Activated CD4-positive, alpha-beta memory T cell treated with anti-CD3 and anti-CD28 coated beads for 36 hours (primary cell): ENCODE measurements at places on chromosomes 1 and 21. TPM values are rescaled to one million over a fixed set of nuclear protein-coding genes. Genes with fewer than 3 reads are reported as not detected.

GRCh38 chr1:30838996-30839395 lies 69.6 kb downstream of the SDC3 start:
- no peaks in the 10 kb centered on the region for H3K36me3 ChIP-seq
- no peak overlapping the region for H3K27ac ChIP-seq
- H3K4me1 ChIP-seq = no peaks in the 10 kb centered on the region
- peaks cover 17% of the 10 kb centered on the region for H3K27me3 ChIP-seq

- peak; percentile 68 for DNase-seq
- H3K27ac ChIP-seq = no peak overlapping the region
- peaks cover 9% of the 10 kb centered on the region for H3K4me1 ChIP-seq
- H3K4me3 ChIP-seq = no peak overlapping the region
- H3K36me3 ChIP-seq = no peaks in the 10 kb centered on the region
Measured at GRCh38 chr1:108107658-108108057, 92.5 kb downstream of the SLC25A24 start.

DNA sequence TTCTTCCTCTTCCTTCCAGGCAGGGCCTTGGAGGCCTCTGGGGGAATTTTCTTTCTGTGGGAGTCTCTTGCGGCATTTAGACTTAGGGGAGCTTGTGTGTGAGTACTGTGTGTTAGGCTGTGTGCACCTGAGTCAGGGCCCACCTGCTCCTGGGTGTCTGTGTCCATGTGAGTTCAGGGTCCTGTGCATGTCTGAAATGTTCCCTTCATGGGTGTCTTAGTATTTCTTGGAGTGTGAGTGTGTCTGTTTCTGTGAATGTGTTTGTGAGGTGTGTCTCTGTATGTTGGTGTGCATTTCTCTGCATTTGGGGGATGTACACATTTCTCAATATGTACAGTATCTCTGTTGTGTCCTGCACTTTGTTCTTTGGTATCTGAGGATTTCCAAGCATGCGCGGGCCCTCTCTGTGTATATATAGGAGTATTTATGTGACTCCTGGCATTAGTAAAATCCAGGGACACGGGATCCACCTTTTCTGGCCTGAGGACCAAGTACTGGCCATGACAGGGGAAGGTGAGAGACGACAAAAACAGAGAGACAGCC lies 2.4 kb downstream of the TFAP2E start:
- peaks cover 22% of the 10 kb centered on the region for H3K4me1 ChIP-seq
- H3K36me3 ChIP-seq = no peaks in the 10 kb centered on the region
- peaks cover 5% of the 10 kb centered on the region for H3K27me3 ChIP-seq
- DNase-seq = no peak
- H3K27ac ChIP-seq = no peak overlapping the region

DNA sequence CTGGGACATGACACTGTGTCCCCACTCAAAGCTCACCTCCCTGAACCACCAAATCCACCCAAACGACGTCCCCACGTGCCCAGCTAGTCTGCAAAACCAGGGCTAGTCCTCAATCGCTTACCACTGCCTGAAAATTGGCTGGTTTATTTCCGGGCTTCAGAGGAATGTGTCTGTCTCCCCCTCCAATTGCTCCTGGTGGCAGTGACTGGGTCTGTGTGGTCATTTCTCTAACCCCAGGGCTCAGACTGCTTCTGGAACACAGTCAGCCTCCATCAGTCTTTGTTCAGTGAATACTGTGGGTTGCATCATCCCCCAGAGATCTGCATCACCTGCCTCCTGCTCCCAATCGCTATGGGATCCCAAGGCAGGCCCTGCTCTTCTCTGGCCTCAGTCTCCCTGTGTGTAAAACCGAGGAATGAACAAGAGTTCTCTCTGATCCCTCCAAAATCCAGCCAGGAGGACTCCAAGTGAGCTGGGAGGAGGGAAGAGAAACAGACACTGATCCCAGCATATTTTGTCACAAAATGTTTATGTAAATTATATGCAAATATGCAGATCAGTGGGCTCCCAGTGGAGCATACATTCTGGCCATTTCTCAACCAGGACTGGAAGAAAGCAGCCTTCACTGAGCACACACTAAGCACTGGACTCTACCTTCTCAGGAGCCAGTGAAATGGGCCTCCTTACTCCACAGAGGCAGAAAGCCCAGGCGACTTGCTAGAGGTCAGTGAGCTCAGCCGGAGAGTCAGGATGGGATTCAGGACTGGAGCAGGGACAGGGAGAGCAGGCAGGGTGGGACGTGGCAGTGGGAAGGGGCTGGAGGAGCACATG lies 20.9 kb downstream of the SDC3 start:
- DNase-seq = no peak
- H3K36me3 ChIP-seq = no peaks in the 10 kb centered on the region
- H3K27me3 ChIP-seq = peaks cover 9% of the 10 kb centered on the region
- no peak overlapping the region for H3K4me3 ChIP-seq
- H3K4me1 ChIP-seq = no peaks in the 10 kb centered on the region

DNA sequence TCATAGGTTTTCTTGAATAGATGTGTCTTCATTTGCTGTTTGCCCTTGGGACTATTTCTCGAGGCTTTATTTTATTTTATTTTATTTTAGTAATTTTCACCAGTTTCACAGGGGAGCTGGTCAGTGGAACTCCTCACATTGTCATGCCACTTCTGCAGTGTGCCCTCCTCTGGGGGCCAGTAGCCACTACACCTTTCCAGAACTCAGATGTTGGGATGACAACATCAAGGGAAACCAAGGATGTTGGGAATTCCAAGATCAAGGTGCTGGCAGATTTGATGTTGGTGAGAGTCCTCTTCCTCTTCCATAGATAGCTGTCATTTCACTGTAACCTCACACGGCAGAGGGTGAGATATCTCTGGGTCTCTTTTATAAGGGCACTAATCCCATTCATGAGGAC lies 35.5 kb downstream of the SLC26A9 start:
- H3K27ac ChIP-seq = no peak overlapping the region
- DNase-seq = no peak
- no peaks in the 10 kb centered on the region for H3K27me3 ChIP-seq
- no peak overlapping the region for H3K4me3 ChIP-seq
- no peaks in the 10 kb centered on the region for H3K36me3 ChIP-seq

DNA sequence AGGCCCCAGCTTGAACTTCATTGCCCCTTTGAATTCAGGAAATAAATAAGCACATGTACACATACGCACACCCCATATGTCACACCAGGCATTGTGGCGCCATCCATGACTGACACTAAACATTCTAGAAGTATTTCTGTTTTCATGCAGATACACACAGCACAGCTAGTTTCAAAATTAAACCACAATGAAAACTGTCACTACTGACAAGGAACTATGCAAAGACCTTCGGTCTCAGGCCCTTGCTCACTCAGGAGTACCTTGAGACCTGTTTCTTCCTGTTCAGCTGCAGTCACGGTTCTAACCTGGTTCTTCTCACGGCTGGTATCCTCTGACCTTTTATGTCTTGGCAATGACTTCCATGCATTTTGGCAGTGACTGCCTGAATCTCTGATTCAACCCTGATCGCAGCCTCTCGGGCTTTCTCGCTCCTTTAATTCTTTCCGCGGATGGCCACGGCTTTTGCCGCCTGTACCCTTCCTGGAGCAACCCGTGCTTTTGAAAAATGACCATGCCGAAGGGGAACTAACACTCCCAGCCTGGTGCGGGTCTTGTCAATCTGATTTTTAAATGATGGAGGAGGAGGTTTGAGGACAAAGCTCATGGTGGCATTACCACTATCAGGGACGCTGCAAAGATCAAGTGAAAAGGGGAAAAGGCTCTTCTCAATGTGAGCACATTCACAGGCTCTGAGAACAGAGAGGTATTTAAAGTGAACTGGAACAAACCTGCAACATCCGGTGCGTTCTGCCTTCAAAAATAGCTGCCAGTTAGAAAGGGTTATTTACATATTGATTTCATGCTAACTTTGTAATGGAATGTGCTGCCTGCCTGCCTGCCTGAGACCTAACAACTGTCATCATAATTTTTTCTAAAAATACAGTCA lies 384.6 kb downstream of the RRAGC start:
- H3K36me3 ChIP-seq = no peaks in the 10 kb centered on the region
- peaks cover 40% of the 10 kb centered on the region for H3K27me3 ChIP-seq
- peaks cover 10% of the 10 kb centered on the region for H3K4me1 ChIP-seq
- H3K4me3 ChIP-seq = no peak overlapping the region
- no peak for DNase-seq
- no peak overlapping the region for H3K27ac ChIP-seq

Gene FAM151A
- not detected for total RNA-seq

Gene VAMP4
- 14.2 TPM for total RNA-seq

Gene WNT9A
- total RNA-seq = 0.12 TPM
